ENCODE measurements at places on chromosomes 16 and 17.
A peak's percentile ranks its signal among the peaks of the same experiment; 100 is the strongest.

GRCh38 chr17:77225265-77225664 lies 84.5 kb downstream of the SEC14L1 start:
- no peak for DNase-seq

- DNase-seq = no peak
Observed at GRCh38 chr16:64784635-64785034, 337.2 kb downstream of the CDH11 start.

- DNase-seq = no peak
Observed at GRCh38 chr17:2304931-2305330, 1.2 kb downstream of the SRR start.

- no peak for DNase-seq
Observed at GRCh38 chr16:83925095-83925905, 26.4 kb downstream of the MLYCD start.

DNA sequence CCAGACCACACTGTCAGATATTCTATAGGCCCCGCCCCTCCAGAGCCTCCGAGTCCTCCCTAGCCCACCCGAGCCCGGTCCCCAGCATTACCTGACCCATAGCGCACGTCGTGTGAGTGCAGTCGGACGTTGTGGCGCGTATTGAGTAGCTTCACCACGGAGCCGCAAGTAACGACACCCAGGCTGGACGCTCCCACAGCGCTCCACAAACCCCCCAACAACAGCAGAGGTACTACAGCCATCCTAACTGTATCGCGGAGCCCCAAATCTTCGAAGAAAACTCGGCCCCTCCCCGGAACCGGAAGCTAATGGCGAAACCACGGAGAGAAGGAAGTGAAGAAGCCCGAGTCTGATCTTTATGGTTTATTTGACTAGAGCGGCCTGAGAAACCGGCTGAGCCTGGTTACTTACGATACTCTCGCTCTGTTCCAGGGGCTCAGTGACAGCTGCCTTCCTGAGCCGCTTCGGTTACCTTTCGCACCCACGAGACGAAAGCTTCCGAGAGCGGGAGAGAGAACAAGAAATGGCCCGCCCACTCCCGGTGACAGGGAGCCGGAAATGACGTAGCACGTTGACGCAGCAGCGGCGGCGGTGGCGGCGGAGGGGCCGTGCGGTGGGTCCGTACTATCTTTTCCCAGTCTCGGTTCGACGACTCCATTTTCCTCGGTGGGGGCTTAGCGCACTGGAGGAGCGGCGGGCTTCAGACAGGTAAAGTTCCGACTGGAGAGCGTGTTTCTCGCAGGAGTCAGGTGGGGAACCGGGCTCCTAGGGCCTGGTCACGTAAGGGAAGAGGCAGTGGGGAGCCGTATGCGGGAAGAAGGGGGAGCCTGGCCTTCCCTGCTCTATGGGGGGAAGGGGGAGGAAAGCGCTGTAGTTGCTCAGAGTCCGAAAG lies at the start of the genes SDF2 and SUPT6H:
TSS of gene SDF2 (minus strand) at position 272 of the 892 bp plus-strand sequence. CDS start at position 242, 30 bp downstream.
TSS of gene SUPT6H (plus strand) at position 571 of the 892 bp plus-strand sequence. CDS start 11,197 bp downstream, outside the sequence.
- DNase-seq = peak; percentile 93

- DNase-seq = no peak
Observed at GRCh38 chr16:86499889-86500707, 10.2 kb upstream of the FOXF1 start.

GRCh38 chr16:19639986-19640421 lies 78.0 kb downstream of the KNOP1 start:
- DNase-seq = no peak

DNA sequence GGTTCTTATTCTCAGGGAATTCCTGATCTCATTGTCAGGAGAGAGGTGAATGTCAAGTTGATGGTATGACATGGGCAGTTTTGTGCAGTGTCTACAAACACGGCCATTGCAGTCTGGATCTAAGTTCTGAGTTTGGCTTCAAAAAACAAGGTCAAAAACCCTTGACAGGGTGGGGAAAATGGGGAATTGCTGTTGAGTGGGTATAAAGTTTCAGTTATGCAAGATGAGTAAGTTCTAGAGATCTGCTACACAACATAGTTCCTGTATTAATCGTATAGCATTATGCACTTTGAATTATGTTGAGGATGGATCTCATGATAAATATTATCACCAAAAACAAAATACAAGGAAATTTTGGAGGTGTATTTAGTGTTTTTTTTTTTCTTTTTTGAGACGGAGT lies 36.6 kb upstream of the CARMIL2 start:
- DNase-seq = no peak

DNA sequence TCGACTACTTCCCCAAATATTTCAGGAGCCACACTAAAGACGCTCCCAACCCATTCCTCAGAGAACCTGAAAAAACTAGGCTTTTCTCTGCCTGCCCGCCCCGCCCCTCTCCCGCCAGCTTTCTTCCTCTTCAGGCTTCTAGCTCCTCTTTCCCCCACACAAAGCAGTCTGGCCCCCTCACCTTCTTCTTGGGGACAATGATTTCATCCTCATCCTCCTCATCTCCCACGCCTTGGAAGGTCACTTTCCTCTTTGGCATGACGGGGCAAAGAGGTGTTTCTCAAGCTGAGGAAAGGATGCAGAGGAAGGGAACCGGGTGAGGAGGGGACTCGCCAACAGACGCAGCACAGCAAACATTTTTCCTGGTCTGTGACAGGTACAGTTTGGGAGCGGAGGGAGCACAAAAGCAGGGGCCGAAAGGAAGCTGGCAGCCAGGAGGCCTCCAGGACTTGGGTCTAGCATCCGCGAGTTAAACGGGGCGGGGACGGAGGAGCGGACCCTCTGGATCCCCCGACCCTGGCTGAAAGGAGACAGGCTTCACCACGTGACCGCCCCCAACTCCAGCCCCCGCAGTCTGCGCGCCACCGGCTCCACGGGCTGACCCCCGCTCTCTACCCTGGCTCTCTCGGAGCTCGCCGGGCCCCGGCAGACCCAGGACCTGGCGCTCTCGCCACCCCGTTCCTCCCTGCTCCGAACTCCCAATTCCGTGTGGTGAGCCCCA lies 525 bp downstream of the CD2BP2 start:
- no peak for DNase-seq

GRCh38 chr16:12341423-12341822 lies 364.9 kb downstream of the SNX29 start:
- DNase-seq = no peak

GRCh38 chr17:42277342-42277712 lies 1.1 kb upstream of the STAT5B start:
- no peak for DNase-seq

- no peak for DNase-seq
Observed at GRCh38 chr17:9488556-9488955, 87.1 kb downstream of the STX8 start.

GRCh38 chr17:27519550-27519949 lies 63.3 kb downstream of the KSR1 start:
- DNase-seq = no peak

GRCh38 chr16:30063893-30064728 lies 1.4 kb upstream of the ALDOA start:
- peak; percentile 89 for DNase-seq

DNA sequence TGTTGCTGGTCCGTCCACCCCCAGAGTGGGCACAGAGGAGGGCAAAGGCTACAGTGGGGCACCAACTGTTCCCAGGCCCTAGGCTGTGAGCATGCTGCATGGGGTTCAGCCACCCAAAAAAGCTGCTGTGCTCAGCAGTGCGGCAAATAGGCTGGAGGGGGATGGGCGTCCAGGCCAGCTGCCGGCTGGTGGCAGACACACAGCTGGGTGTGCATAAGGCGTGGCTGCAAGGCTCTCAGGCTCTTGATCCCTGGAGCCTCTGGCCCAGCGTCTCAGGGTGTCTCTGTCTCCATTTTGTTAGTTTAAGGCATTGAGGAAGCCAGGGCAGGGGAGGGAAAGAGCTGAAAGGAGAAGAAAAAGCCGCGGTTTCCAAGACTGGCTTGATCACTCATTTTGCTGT lies 8.8 kb downstream of the RPL19 start:
- DNase-seq = peak; percentile 67

GRCh38 chr17:83053021-83053681 lies 26.3 kb upstream of the METRNL start:
- no peak for DNase-seq

GRCh38 chr16:85620374-85620773 lies 7.3 kb downstream of the GSE1 start:
- DNase-seq = no peak

DNA sequence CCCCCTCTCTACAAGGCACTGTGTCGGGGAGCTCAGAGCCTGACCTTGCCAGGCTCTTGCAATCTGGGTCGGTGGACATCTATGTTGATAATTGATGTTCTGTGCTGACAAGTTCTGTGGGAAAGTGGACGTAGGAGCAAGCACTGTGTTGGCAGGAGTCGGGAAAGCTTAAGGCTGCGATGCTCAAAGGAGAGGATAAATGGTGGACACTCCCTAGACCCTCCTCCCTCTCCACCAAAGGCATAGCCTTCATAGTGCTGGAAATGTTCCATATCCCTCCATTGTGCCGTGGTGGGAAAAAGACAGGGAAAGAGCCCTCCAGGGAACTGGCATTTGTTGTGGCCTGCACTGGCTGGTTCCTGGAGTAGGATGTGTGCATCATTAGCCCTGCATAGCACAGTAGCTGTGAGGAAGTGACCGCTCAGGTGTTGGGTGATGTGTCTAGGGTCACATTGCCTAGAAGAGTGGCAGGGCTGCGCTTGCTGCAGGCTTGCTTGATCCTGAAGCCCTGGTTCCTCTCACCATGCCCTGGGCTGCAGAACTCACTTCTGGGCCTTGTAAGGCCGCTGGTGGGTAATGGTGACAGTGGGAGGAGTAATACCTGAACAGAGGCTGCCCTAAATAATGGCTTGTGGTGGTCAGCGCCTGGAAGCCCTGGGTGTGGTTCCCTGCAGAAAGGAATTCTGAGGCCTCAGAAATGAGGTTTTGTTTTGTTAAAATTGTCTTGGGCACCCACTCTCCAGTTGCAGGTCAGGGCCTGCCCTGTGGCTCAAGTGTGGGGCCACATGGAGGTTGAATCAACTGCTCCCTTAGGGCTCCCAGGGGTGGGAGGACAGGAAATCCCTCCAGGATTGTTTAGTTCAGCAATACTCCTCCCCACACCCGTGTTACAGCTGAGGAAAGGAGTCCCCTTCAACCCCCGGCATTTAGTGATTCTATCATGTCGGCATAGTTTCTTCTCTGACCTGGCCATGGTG lies 62.6 kb downstream of the KSR1 start:
- no peak for DNase-seq

DNA sequence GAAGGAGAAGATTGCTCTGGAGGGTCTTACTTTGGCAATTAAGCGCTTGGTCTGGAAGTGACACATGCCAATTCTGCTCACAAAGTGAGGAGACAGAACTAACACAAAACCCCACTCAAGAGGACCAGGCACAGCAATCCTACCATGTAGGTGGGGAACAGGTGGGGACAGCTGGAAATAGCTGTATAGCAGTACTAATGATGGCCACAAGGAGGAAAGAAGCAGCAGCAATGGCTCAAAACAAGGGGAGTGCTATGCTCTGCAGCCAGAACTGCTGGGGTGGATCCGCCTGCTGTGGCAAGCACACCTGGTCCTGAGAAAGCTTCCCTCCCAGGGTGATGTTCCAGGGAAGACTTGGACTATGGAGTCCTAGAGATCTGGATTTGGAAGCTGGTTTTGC lies 17.0 kb upstream of the TMEM132E start:
- DNase-seq = no peak

Measured in HL-60 (cell line).